Naive thymus-derived CD4-positive, alpha-beta T cell (primary cell): ENCODE measurements at places on chromosomes 4 and X. TPM values are rescaled to one million over a fixed set of nuclear protein-coding genes. Genes with fewer than 3 reads are reported as not detected.

The SSX2 gene
- not detected for total RNA-seq

The UGT8 gene
- 0.13 TPM for total RNA-seq

The GAGE1 gene
- total RNA-seq = not detected

The TRO gene
- 1.4 and 1.6 TPM in 2 replicates for total RNA-seq

The TMPRSS11A gene
- total RNA-seq = not detected in 2 replicates

The GAGE12F gene
- total RNA-seq = not detected

The WDFY3 gene
- 1.1 TPM for total RNA-seq

The AKAP14 gene
- total RNA-seq = not detected

The EPHA5 gene
- not detected for total RNA-seq

The TMEM255A gene
- not detected for total RNA-seq

The ENPP6 gene
- 3.1 and 3.4 TPM in 2 replicates for total RNA-seq

The RAB39B gene
- 13.3 TPM for total RNA-seq
